ENCODE measurements at places on chromosomes 5 and 9. TPM values are rescaled to one million over a fixed set of nuclear protein-coding genes. Genes with fewer than 3 reads are reported as not detected.
A peak's percentile ranks its signal among the peaks of the same experiment; 100 is the strongest.

- DNase-seq, result no peak
Measured at GRCh38 chr9:6793203-6793602, 35.4 kb downstream of the KDM4C start.

DNA sequence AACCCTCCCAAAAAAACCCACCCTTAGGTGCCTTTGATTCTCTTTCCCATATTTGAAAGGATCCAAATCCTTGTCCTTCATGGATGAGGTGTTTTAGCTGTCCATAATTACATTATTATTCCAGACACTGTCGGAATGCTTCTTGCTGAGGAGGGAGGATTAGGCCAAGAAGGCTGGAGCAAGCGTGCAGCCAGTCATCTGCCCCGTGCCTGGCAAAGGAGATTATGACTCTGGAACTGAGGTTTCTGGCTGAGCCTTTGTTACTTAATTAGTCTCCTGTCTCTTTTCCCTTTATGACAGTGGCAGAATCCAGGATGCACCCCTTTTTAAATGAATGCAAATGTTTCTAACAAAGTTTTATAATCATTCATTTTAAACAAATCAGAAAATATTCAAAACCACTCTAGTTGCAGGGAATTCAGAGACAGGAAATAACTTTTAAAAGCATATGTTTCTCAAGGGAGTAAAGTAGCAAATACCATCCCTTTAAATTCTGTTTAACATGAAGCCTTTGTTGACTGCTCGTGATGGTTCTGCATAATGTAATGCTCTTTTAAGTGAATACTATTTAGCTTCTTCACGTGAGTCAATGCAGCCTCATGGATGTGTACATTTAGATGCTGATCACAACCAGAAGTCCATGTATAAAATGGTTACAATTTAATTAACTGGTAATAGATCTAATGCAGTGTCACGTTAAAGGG, 69.8 kb downstream of the GALNT10 start:
- DNase-seq, result no peak

- DNase-seq, result no peak
Measured at GRCh38 chr5:97077246-97077645, 65.2 kb downstream of the LIX1 start.

DNA sequence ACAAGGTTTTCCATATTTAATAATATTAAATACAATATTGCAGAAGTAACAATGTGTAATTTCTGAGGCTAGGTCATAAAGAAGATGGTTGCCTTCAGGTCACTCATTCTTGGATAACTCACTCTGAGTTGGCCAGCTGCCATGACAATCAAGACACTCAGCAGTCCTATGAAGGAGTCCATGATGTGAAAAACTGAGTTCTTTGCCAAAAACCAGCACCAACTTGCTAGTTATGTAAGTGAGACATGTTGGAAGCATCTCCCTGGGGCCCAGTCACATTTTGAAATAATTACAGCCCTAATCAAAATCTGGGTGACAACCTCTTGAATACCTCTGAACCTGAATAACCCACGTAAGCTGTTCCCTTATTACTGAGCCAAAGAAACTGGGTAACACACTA, 453.2 kb downstream of the CDH18 start:
- DNase-seq, result no peak

DNA sequence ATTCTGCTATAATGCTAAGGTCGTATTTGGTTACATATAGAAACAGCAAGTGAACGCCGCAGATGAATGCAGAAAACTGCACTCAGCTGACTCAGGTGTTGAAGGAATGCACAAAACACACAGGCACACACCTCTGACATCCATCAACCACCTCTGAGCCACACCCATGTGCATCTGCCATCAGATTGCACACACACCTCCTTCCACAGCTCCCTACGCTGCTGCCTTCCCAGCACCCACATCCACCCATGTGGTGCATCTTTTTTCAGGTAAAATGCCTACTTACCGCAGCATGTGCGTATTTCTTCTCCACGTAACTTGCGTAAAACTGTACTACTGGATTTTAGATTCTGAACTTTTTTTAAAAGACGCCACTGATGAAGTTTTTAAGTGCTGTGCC, 7.1 kb downstream of the STK10 start:
- no peak for DNase-seq

DNA sequence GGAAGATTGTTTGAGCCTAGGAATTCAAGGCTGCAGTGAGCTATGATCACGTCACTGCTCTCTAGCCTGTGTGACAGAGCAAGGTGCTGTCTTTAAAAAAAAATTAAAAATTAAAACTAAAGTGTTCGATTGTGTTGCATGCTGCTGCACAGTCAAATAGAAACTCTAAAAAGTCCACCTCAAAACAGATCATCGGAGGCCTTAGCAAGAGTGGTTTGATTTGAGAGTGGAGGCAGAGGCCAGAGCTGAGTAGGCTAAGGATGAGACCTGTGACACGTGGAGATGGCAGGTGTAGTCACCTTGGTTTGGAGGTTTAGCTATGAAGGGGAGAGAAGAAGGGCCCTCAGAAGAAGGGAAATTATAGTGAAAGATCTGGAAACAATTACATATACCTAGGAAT, 2.8 kb upstream of the PTPDC1 start:
- DNase-seq, result no peak

The PCDHGC3 gene
- polyA plus RNA-seq, result 112 TPM

- no peak for DNase-seq
Measured at GRCh38 chr9:9855177-9856078, 757.4 kb downstream of the PTPRD start.

DNA sequence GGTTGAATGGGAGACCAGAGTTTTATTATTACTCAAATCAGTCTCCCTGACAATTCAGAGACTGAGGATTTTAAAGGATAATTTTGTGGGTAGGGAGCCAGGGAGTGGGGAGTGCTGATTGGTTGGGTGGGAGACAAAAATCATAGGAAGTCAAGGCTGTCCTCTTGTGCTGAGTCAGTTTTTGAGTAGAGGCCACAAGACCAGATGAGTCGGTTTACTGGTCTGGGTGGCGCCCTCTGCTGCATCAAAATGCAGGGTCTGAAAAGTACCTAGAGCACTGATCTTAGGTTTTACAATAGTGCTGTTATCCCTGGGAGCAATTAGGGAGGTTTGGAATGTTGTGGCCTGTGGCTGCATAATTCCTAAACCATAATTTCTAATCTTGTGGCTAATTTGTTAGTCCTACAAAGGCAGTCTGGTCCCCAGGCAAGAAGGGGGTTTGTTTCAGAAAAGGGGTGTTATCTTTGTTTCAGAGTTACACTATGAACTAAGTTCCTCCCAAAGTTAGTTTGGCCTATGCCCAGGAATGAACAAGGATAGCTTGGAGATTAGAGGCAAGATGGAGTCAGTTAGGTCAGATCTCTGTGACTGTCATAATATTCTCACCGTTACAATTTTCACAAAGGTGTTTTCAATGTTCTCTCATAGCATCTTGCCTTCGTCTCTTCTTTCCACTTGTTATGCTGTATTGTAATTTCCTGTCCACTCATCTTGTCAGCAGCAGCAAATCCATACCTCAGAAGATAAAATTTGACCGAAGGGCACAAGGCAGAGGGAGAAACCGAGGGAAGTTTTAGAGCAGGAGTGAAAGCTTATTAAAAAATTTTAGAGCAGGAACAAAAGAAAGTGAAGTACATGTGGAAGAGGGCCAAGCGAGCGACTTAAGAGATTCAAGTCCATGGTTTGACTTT, 59.2 kb upstream of the CLINT1 start:
- DNase-seq, result no peak

The CDH10 gene
- polyA plus RNA-seq, result 9.5 TPM

The KCNMB1 gene
- polyA plus RNA-seq, result 1.4 TPM

The SPINK6 gene
- polyA plus RNA-seq, result not detected

DNA sequence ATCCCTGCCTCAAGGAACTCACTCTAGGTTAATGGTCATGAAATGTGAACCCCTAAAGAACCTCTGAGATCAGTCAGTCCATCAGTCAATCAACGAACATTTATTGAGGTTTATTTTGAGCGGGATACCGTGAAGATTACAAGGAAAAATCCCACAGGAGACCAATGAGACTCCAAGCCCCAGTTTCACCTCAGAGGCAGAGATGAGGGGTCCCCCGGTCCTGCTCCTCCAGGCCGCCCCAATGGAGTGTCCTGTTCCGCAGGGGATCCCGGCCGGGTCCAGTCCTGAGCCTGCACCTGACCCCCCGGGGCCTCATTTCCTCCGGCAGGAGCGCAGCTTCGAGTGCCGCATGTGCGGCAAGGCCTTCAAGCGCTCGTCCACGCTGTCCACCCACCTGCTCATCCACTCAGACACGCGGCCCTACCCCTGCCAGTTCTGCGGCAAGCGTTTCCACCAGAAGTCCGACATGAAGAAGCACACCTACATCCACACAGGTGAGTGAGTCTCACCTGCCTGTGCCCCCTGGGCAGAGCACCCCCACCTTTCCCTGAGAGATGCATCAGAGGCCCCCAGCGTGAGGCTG, 11.0 kb downstream of the GFI1B start:
- no peak for DNase-seq

The EQTN gene
- polyA plus RNA-seq, result 0.31 TPM

DNA sequence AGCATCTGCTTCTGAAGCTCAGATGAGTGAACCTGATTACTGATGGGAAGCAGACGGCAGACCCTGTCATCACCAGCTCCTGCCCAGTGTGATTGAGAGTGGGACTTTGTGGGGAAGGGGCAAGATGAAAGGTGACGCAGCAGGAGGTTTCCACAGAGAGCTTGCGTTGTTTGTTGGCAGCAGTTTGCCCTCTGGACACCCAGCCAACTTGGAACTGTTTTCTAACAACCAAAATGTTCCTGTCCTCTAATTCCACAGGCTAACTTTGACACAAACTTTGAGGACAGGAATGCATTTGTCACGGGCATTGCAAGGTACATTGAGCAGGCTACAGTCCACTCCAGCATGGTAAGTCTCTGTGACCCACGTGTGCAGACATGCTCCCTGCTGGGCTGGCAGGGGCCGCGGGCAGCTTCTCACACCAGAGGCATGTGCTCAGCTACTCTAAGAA, 20.9 kb downstream of the CYFIP2 start:
- no peak for DNase-seq

GRCh38 chr5:106174903-106175302, 1495.8 kb downstream of the EFNA5 start:
- DNase-seq, result no peak

DNA sequence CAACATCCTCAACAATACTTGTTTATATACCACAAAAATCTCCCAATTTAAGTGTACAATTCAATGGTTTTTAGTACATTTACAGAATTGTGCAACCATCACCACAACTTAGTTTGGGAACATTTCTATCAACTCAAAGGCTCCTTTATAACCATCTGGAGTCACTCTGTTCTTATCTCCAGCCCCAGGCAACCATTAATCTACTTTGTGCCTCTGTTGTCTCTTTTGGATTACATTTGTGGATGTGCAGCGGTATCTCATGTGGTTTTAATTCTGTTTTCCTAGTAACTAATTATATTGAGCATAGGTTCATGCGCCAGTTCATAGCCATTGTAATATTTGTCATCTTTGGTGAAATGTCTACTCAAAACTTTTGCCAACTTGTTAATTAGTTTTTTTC, 14.4 kb downstream of the ADAMTS19 start:
- no peak for DNase-seq

The CCDC187 gene
- polyA plus RNA-seq, result 1.8 TPM

GRCh38 chr9:131977109-131977838, 102.4 kb downstream of the MED27 start:
- DNase-seq, result no peak

GRCh38 chr9:87498811-87499360, 1.2 kb downstream of the DAPK1 start:
- peak; percentile 16 for DNase-seq

DNA sequence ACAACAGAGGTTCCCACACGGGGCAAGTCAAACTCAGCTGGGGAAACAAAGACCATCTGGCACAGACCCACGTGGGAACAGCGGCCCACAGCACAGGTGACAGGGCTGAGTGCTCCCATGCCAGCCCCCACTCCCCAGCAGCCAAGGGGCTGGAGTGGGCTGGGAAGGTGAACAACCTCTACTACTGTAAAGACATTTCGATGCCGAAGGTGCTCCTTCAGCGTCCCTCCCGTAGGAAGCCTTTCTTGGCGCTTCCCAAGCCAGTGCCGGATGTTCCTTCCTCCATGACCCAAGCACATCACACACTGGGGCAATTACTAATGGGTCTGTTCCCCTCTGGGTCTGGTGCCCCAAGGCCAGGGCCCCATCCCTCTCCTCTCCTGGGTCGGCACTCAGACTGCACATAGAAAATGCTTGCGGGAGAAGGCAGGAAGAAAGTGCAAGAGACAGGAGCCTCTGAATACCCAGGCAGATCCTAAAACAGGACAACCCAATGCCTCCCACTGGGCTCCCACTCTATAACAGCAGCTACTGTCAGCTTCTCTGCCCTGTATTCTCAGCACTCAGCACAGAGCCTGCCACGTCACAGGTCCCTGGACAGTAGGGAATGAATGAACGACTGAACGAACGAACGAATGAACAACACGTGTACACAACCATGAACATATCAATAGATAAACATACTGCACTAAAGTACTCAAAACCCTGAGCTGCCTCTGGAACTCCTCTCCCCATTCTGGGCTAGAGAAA, 77.0 kb upstream of the LRRTM2 start:
- no peak for DNase-seq

DNA sequence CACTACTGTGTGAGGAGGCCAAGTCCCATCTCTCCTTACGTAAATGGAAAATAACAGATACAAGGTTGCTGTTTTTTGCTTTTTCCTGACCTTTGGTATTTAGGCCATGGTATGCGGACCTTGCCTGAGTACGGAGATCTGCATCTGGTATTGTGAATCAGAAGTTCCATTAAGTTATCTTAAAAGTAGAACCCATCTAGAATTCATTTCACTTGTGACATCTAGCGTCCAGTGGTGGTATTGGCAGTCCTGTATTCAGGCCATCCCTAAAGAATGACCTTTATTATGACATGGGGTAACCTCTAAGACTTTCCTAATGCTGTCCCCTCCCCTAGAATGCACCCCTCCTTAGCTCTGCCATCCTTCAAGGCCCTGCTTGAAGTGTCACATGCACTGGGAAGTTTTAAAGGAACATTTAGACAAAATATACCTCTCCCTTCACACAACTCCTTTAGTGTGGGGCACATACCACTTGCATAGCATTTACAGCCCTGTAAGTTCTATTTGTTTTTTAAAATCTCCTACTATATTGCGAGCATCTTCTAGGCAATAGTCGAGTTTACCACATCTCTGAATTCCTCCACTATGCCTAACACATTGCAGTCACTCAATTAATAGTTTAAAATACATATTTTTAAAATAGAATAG, 1.9 kb upstream of the SPDL1 start:
- no peak for DNase-seq

All from right renal pelvis (tissue), 4 donors.